Prostate gland (tissue), 2 donors: ENCODE measurements at places on chromosomes 5 and 9.

GRCh38 chr9:133518200-133518599 is 6.6 kb downstream of the MYMK start:
- DNase-seq: no peak

DNA sequence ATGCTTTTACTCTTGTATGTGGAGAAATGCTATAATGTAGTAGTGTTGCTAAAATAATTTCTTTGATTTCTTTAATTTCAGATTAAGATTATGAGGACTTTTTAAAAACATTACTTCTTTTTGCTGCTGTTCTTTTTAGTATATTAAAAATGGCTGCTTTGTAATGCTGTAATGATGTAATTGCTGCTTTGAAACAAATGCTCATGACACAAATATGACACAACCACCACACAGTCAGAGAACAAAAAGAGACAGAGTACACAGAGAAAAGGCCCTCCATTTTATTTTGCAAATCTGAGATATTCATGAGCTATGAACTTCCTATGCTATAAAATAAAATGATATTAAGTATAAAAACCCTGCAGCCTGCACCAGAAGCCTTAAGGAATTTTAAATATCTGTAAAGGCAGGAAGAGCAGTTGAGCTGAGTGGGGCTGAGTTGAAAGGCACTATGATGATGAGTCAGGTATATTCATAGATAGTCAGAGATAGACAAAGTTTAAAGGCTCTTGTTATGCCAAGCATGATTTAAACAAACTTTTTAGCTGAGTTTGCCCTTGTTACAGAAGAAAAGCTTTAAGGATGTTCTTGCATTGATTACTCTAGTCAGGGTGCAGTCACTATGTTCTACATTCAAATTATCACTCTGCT is 5.1 kb upstream of the POU5F2 start:
- no peak for DNase-seq

DNA sequence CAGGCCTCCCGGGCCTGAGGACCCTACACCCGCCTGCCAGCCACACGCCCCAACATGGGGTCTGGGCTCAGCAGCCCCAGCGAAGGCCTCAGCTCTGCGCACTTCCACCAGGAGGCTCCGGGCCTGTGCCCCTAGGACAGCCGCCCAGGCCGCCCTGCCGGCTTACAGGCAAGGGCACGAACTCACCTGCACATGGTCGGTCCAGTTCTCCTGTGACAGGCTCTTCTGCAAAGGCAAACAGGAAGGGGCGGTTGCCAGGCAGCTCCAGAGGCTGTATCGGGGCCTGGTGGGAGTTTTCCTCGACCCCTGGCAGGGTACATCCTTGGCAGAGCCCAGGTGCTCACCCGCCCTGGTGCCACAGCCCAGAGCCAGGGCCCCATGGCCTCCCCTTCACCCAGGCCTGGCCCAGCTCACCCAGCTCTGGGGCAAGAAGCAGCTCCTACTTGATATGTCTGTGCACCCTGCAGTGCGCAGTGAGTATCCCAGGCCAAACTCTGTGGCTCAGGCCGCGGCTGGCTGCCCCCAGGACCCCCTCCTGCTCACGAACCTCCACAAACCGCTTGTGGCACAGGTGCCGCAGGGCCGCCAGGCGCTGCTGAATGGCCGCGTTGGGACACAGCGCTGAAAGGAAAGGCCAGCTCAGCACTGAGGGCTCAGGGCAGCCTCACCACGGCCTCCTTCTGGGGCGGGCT is 52.2 kb upstream of the NRARP start:
- DNase-seq: no peak

DNA sequence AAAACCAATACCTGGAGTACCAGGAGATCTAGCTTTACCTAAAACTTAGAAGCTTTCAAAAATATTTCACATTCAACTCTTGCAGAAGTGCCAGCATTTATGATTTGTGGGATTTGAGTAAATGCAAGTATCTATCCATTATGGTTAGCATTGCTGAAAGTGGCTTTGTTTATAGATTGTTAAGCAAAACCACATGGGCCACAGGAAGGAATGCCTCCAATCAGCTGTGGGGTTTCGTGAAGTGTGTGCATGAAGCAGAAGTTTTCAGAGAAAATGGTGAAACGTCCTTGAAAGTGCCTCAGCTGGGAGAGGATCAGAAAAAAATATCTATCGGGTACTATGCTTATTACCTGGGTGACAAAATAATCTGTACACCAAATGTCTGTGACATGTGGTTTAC is 4.2 kb downstream of the LECT2 start:
- DNase-seq: no peak

DNA sequence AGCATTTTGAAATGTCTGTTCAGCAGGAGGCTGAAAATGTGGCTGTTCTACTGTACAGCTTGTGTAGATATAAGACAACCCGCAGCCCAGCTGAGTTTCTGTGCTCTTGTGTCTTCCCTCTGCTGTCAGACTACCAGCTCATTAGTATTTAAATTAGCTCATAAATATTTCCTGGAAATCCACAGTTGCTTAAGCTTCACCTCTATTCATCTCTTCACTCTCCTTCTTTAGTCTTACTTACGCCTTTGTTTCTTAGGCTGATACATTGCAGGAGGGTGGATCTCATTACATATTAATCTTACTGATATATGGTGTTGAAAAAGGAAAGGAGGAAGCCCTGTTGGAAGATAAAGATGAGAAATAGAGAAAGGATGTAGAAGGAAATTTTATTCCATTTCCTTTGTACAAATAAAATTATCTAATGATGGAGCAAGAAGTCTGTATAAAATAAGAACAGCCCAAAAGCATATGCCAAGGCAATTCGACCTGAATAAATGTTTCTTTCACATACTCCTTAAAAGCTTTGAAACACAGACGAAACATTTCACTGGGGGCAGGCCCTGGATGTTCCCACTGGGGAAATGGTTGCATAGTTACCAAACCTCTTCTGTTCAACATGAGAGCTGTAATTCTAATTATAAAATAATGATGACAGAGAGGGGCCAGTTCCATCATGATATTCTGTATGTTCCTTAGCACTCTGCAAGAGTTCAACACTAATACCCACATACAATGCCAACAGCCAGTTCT is 111.8 kb upstream of the APC start:
- no peak for DNase-seq

DNA sequence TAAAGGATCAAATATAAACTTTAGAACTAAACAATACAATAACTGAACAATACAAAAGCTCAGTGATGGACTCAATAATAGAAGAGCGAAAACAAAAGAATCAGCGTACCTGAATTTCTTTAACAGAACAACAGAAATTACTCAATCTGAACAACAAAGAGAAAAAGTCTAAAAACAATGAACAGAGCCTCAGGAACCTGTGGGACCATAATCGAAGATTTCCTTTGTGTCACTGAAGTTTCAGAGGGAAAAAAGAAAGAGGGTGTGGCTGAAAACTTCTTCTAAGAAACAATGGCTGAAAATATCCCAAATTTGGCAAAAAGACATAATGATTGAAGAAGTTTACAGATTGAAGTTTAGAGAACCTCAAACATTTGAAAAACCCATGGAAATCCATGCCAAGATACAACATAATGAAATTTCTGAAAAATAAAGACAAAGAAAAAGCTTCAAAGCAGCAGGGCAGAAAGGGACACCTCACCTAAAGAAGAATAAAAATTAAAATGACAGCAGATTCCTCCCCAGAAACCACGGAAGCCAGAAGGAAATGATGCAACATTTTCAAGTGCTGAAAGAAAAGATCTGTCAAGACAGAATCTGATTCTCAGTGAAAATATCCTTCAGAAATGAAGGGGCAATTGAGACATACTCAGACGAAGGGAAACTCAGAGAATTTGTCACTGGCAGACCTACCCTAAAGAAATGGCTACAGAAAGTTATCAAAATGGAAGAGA is 288.8 kb downstream of the ARL15 start:
- DNase-seq: no peak
